ENCODE measurements at places on chromosomes 5 and 9. TPM values are rescaled to one million over a fixed set of nuclear protein-coding genes. Genes with fewer than 3 reads are reported as not detected.

The CCL28 gene
- 7.0 TPM for total RNA-seq

- no peak for ATAC-seq
Observed at GRCh38 chr5:154570572-154571324, 92.7 kb upstream of the HAND1 start.

GRCh38 chr5:15621094-15621493, 121.1 kb downstream of the FBXL7 start:
- no peak for ATAC-seq

GRCh38 chr5:946720-947625, 54.3 kb downstream of the TRIP13 start:
- ATAC-seq, result no peak

GRCh38 chr5:67659288-67659687, 462.7 kb upstream of the CD180 start:
- no peak for ATAC-seq

Data from esophagus mucosa (tissue), 1 donor.